Left lung (tissue), 14 donors: ENCODE measurements at places on chromosomes 12 and 14. TPM values are rescaled to one million over a fixed set of nuclear protein-coding genes. Genes with fewer than 3 reads are reported as not detected.

HNRNPA1 gene
- 3,399 TPM for polyA plus RNA-seq

DAO gene
- polyA plus RNA-seq, result not detected

PMEL gene
- polyA plus RNA-seq, result 2.7 TPM

JAG2 gene
- 13.6 TPM for polyA plus RNA-seq

FSCB gene
- polyA plus RNA-seq, result not detected

MYH7 gene
- 0.05 TPM for polyA plus RNA-seq

TAS2R9 gene
- not detected for polyA plus RNA-seq

TMEM179 gene
- 1.8 TPM for polyA plus RNA-seq

RHOF gene
- polyA plus RNA-seq, result 8.5 TPM

CLEC4C gene
- 0.17 TPM for polyA plus RNA-seq

DLGAP5 gene
- polyA plus RNA-seq, result 24.4 TPM

SLC35E3 gene
- polyA plus RNA-seq, result 21.5 TPM

BMP4 gene
- 82.6 TPM for polyA plus RNA-seq

SRRM4 gene
- polyA plus RNA-seq, result 0.40 TPM

IGF1 gene
- polyA plus RNA-seq, result 28.7 TPM

KERA gene
- 0.21 TPM for polyA plus RNA-seq

INHBE gene
- polyA plus RNA-seq, result 1.0 TPM

TAMALIN gene
- polyA plus RNA-seq, result 43.5 TPM

LRRC9 gene
- polyA plus RNA-seq, result 0.69 TPM

HOXC13 gene
- not detected for polyA plus RNA-seq

PLEKHG7 gene
- 0.45 TPM for polyA plus RNA-seq

USP44 gene
- 3.7 TPM for polyA plus RNA-seq

SLC25A29 gene
- polyA plus RNA-seq, result 93.1 TPM

DCAF4 gene
- polyA plus RNA-seq, result 17.7 TPM

SYNDIG1L gene
- 0.46 TPM for polyA plus RNA-seq

ESPL1 gene
- polyA plus RNA-seq, result 8.6 TPM

KCNJ8 gene
- polyA plus RNA-seq, result 25.2 TPM

NRXN3 gene
- 1.4 TPM for polyA plus RNA-seq

KRT83 gene
- not detected for polyA plus RNA-seq

SMOC1 gene
- polyA plus RNA-seq, result 1.4 TPM

ACOT4 gene
- 0.53 TPM for polyA plus RNA-seq

NR4A1 gene
- 91.4 TPM for polyA plus RNA-seq

ACOT6 gene
- polyA plus RNA-seq, result not detected

ZNF385A gene
- 8.2 TPM for polyA plus RNA-seq

IKZF4 gene
- polyA plus RNA-seq, result 25.0 TPM

RPL10L gene
- 0.50 TPM for polyA plus RNA-seq

HPD gene
- polyA plus RNA-seq, result 0.30 TPM

ERBB3 gene
- 81.2 TPM for polyA plus RNA-seq

BIN2 gene
- 5.9 TPM for polyA plus RNA-seq

OR4E2 gene
- polyA plus RNA-seq, result not detected
